Stimulated activated CD8-positive, alpha-beta memory T cell treated with anti-CD3 and anti-CD28 coated beads, Interleukin-7, amount 100 ng/mL, for 1 hour (primary cell): ENCODE measurements at places on chromosomes 3 and 15.

DNA sequence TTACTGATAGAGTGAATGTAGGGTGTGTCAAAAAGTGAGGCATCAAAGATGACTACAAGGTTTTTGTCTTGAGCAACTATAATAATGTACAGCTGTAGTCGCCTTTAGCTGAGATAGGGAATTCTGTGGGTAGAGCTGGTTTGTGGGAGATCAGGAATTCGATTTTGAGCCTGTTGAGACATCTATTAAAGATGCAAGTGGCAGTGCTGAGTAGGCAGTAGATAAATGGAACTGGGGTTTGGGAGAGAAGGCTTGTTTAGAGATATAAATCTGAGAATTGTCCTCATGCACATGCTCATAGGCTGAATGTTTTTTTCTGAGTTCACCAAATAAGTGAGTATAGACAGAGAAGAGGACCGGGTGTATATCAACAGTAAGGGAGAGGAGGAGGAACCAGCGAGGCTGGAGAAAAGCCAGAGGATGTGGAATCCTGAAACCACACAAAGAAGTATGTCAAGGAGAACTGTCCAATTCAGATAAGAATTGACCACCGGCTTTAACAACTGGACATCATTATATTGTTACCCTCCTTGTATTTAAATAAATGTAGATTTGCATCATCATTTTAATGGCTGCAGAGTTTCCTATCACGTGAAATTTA is 146.0 kb upstream of the TNIK start:
- DNase-seq, result no peak

DNA sequence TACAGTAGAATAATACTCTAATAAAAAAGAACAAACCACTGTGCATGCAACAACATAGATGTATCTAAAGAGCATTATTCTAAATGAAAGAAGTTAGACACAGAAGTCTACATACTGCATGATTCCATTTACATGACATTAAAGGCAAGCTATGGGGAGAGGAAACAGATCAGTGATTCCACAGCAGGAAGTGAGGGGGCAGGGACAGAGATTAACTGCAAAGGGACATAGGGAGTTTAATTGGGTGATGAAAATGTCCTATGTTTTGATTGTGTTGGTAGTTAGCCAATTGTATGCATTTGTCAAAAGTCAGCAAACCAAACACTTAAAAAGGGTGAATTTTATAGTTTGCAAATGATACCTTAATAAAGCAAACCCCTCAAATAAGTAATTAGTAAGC is 13.8 kb downstream of the CRYGS start:
- no peak for DNase-seq

DNA sequence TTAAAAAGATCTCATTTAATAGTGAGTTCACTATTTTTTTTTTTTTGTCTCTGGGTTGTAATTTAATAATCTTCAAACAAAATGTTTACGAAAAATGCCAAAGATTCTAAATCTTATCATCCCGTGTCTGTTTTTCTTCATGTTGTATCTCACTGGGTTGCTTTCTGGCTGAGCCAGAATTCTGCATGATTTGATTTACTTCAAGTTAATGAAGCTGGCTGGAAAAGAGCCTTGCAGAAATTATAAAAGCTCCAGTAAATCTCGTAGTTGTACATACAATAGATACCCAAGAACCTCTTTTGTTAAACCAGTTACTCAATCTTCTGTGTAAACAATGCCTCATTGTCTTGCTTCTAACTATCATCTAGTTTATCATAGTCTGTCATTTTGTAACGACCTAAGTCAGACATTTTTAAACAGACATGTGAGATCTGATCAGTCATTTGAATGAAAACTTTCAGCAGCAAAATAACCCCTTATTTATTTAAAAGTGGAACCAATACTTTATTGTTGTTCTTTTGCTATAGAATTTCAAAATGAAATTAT is 249.0 kb downstream of the MCTP2 start:
- DNase-seq, result no peak

- DNase-seq, result no peak
These were observed 53.5 kb upstream of the CHST2 start for GRCh38 chr3:143066033-143066432.

DNA sequence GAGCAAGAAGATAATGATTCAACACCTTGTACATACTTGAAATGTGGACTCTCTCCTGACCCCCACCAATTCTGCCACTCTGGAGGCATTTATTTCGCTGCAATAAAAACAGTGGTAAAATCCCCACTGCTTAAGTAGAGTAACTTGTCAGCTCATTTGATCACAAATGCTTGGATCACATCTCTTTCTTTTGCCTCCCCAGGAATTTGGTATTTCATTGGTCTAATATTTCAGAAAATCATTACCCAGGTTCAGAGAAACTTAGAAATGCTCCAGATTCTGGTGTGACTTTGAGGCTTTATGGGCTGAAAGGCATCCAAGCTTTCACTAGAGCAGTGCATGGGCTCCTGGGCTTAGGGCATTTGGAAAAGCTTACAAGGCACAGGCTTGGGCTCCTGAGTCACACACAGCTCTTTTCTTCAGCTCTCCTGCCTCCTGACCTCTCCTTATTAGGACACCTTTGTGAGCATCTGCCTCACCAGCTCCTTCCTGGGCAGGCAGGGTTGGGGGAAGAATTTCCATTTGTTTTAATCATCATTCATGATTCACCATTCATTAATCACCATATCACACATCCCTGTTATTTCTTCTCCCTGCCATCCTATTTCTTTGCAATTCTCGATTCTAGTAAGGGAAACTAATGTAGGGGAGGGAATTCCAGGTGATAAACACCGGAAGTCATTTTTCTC is 22.5 kb downstream of the CDCP1 start:
- no peak for DNase-seq

GRCh38 chr3:11213810-11214450 is 58.3 kb upstream of the ATG7 start:
- DNase-seq, result no peak

- no peak for DNase-seq
These were observed 21.3 kb downstream of the KLHL6 start for GRCh38 chr3:183534249-183534648.

DNA sequence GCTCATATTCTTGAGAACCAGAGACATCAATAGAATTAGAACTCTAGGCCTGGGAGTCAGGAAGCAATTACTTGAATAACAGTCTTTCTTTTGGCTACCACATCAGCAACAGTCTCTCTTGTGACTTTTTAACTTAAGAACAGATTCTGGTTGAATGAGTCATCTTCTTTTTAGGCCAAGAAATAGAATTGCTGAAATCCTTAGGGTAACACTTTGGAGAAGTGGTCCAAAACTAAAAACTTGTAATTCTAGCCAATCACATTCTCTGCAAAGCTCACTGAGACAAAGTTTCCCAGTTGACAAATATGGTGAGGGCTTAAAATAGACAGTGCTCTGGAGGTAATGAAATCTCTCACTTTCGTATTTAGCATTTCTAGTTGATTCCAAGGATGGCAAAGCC is 238.0 kb downstream of the SHOX2 start:
- no peak for DNase-seq

DNA sequence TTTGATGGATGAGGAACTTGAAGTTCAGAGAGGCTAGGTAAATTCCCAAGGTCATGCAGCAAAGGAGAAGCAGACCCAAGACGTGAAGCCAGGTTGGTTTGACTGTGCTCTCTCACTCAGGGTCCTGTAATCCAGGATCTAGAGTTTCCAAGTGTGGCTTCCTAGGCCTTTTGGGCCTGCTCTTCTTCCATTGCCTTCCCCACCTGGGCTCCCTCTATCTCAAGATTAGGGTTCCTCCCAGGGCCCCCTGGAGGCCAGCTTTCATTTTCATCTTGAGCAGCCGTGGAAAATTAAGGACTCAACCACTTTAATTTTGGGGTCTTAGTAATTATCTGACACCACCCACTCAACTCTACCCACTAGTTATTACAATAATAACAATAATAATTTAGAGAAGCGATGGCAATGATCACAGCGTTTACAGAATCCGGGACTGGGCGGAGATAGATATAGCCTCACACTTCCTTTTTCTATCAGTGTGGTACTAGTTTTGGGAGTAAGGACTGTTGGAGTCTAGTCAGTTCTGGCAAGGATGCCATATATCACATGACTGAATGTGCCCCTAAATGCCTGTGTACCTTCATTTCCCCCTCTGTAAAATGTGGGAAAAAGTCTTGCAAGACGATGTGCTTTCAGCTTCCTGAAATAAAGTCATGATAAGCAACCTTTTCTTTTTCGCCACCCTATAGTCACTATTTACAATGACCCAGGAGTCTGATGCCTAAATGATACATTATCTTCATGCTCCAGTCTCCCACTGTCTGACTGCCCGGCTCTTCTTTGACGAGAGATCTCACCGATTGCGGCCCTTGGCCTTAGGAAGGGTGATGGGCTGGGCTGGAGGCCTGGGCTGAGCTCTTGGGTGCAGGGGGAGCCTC is 30.2 kb upstream of the MAGEF1 start:
- no peak for DNase-seq

DNA sequence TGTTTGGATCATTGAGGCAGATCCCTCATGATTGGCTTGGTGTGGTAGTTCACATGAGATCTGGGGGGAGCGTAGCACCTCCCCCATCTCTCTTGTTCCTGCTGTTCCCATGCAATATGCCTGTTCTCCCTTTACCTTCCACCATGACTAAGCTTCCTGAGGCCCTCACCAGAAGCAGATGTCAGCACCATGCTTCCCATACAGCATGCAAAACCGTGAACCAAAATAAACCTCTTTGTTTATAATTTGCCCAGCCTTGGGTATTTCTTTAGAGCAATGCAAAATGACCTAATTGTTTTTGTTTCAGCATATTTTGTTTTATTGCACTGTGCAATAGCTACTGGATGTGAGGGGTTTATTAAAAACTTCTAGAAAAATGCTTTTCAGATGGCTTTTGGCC is 56.6 kb upstream of the CHST2 start:
- DNase-seq, result no peak

GRCh38 chr3:162332344-162332743 is 835.7 kb downstream of the OTOL1 start:
- DNase-seq, result no peak

GRCh38 chr15:86155551-86155950 is 75.9 kb downstream of the AGBL1 start:
- no peak for DNase-seq

GRCh38 chr15:99764522-99764921 is 31.3 kb upstream of the LYSMD4 start:
- no peak for DNase-seq

GRCh38 chr3:126448136-126448892 is 27.4 kb downstream of the ZXDC start:
- no peak for DNase-seq

DNA sequence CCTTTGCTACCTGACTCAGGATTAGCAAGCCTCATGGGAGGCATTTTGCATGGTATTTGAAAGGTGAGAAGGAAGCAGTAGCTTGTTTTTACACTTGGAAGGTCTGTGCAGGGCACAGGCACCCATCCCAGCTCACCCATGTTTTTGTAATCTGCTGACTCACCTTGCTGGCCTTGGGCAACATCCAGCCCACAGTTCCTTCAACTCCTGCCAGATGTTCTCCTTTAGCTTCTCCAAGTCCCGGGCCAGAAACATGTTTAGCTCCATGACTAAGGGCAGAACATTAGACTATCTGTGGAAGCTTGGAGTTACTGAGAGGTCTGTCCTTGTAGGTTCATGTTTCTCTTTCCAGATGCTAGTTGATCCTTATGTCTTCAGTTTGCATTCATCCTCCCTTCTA is 12.4 kb upstream of the ZNF770 start:
- no peak for DNase-seq

DNA sequence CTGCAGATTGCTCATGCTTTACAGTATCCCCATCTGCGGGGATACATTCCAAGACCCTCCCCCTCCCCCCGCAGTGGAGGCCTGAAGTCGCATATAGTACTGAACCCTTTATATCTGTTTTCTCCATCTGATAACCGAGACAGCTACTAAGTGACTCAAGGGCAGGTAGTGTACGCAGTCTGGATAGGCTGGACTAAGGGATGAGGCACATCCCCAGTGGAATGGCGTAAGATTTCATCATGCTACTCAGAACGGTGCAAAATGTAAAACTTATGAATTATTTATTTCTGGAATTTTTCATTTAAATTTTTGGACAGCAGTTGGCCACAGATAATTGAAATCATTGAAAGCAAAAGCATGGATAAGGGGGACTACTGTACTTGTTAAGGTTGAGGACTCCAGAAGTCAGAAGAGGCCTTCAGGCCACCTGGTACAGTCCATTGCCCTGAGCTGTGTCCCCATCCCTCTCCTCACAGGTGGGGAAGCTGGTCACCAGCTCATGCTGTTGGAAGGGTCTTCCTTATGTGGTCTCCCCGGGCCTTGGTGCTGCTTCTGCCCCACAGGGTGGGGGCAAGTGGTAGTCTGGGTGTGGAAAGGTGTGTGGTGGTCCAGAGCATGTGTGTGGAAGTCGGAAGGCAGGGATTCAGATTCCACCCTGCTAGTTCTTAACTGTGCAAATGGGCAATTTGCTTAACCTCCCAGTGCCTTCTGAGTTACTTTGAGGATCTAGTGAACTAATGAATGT is 72.0 kb downstream of the HCN4 start:
- no peak for DNase-seq

DNA sequence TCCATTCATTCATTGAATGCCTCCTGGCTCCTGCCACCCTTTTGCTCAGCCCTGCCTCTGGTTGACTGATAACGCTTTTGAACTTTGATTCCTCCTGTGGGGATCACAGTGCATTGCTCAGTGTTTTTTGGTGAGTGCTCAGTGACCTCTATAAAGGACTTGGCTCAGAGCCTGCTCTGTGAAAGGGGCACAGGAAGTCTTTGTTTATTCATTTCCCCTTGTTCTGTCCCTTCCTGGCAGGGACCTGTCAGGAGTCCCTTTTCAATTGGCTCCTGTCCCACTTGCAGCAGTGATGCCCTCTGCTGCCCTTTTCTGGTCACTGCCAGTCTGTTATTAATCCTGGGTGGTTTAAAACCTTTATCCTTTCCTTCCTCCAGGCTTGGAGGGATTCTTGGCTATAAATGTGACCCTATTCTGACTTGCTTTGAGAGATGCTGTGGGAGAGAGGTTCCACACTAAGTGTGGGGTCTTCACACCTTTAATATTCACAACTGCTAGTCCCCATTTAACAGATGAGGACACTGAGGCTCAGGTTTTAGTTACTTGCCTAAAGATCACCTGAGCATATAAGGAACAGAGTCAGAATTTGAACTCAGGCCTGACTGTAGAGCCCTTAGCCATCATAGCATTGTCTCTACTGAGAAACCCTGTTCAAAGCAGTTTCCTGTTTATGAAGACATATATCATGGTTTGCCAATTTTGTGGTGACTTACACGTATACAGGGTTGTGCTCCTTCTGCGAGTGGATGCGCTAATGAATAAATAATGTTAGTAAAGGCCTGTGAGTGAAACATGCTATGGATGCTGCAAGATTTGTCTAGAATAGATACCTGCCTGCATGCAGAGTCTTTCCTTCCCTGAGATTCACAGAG is 23.2 kb upstream of the TATDN2 start:
- peak; percentile 30 for DNase-seq

DNA sequence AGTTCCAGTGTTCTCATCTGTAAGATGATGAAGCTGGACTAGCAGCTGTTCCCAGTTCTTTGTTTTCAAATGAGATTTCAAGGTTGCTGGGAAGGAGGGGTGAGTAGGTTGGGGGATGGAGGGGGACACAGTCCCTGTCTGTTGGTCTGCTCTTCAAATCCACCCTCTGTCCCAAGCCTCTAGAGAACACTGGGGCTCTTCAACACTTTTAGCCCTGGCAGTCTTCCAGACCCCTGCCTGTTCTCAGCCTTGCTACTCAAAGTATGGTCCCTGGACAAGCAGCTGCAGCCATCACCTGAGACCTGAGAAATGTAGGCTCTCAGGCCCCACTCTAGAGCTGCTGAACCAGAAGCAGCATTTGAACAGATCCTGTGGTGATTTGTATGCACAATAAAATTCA is 41.3 kb downstream of the NEK11 start:
- DNase-seq, result no peak
